ENCODE measurements at places on chromosomes 1 and 21.

GRCh38 chr1:28537457-28538199 is 15.3 kb upstream of the TRNAU1AP start:
- no peak for DNase-seq

DNA sequence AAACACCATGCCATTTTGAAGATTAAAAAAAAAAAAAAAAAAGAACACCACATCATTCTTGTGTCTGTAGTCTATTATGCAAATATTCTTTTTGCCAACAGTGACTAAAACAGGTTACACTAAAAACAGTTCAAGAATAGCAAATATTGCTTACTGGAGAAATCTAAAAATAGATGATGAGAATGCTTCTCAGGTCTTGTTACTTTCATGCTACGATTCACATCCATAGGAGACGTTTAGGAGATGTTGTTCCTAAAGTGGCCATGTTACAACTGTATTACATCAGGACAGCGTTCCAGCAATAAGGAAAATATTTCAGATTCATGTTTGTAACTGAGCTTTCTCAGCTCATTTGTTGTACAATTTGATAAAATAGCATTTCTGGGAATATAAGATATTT is 32.3 kb downstream of the RAB3GAP2 start:
- DNase-seq = no peak

GRCh38 chr1:26340047-26340481 is 13.9 kb downstream of the CRYBG2 start:
- no peak for DNase-seq

DNA sequence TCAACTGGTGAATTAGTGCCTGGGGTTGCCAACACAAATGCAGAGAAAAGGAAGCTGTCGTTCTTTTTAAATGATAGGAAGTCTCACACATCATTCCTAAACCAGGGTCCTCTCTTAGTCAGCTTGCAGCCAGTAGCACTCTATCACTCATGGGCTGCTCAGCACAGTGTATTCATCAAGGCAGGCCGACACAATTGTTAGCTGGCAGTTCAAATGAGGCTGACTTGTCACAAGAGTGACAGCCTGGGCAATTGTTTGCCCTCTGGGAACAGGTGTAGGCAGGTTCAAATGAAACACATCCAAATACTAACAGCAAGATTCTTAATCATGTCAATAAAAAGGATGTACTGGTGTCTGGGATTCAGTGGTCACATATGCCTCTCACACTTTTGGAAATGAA is 76.9 kb downstream of the ERICH3 start:
- no peak for DNase-seq

DNA sequence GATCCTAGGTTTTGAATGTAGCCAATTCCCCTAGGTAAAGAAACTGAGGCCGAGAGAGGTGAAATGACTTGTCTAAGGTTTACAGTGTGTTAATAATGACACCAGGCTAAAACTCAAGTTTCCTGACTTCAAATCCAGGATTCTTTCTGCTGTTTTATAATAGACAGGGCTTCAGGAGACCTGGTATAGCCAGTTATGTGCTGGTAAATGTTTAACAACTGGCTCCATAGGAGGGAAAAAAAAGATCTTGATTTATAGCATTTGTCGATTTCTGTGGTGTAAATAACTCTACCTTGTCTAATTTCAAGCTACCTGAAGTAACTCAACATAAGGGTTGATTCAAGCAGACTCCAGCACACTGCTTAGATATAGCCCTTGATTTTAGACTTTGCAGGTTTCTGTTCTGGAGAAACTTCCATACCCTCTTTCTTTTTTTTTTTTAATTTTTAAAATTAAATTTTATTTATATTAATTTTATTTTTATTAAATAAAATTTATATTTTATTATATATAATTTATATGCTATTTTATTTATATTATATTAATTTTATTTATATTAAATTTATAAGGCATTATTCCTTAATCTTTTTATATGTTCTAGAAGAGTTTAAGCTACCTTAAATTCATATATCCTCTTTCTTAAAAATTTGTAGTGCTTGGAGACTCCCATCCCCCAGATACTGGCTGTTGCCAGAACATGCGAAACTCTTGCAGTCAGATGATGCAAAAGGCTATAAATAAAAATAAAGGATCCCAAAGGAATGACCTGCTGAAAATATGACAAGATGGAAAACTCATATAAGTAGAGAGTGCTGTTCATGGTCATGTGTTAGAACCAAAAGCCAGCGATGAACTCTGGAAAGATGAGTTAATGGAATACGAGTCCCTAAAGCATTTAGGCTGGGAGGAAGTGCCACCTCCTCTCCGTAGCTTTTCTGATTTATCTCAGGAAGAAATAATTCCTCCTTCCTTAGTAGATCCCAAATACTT is 35.4 kb upstream of the SRSF10 start:
- no peak for DNase-seq

DNA sequence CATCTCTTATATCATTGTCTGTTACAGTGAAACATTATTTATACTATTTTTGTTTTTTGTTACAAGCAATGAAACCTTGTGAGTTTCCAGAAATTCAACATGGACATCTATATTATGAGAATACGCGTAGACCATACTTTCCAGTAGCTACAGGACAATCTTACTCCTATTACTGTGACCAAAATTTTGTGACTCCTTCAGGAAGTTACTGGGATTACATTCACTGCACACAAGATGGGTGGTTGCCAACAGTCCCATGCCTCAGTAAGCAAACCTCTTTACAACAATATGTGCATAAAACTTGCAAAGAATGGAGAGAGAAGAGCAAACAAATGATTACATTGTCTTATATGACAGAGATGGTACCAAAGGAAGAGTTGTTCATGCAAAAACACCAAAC is 22.4 kb downstream of the CFHR4 start:
- DNase-seq = no peak

All from CD4-positive, alpha-beta T cell treated with Interleukin-2 at 100 ng/mL for 4 hours (primary cell).